ENCODE measurements at places on chromosomes 12 and 14. TPM values are rescaled to one million over a fixed set of nuclear protein-coding genes. Genes with fewer than 3 reads are reported as not detected.

The ZDHHC22 gene
- total RNA-seq, result not detected

The PRORP gene
- total RNA-seq, result 50.4 TPM

The VDR gene
- total RNA-seq, result 0.60 TPM

The GRIN2B gene
- not detected for total RNA-seq

The CPSF6 gene
- 26.0 TPM for total RNA-seq

The CLMN gene
- 1.3 TPM for total RNA-seq

The GNG2 gene
- 11.3 TPM for total RNA-seq

The NUBPL gene
- 6.6 TPM for total RNA-seq

The CNPY2 gene
- total RNA-seq, result 107 TPM

The PTPRR gene
- 2.7 TPM for total RNA-seq

The CATSPERB gene
- total RNA-seq, result under 0.01 TPM

The IL22 gene
- total RNA-seq, result not detected

The SRGAP1 gene
- total RNA-seq, result 5.3 TPM

The AQP2 gene
- total RNA-seq, result not detected

The RAB15 gene
- 13.3 TPM for total RNA-seq

The BIN2 gene
- total RNA-seq, result not detected

The INHBC gene
- total RNA-seq, result not detected

The OR4K5 gene
- not detected for total RNA-seq

The PLEKHG7 gene
- total RNA-seq, result not detected

The PRIM1 gene
- 20.0 TPM for total RNA-seq

The LRP1 gene
- 0.40 TPM for total RNA-seq

The FOXA1 gene
- total RNA-seq, result 0.39 TPM

The GLIPR1L1 gene
- not detected for total RNA-seq

The B4GALNT1 gene
- not detected for total RNA-seq

The IPO4 gene
- total RNA-seq, result 67.6 TPM

The HOXC12 gene
- total RNA-seq, result not detected

The SERPINA10 gene
- not detected for total RNA-seq

The CNTN1 gene
- total RNA-seq, result not detected

The CPNE8 gene
- 16.4 TPM for total RNA-seq

The FAIM2 gene
- total RNA-seq, result not detected

The SYT1 gene
- total RNA-seq, result 6.2 TPM

The RNFT2 gene
- total RNA-seq, result 2.3 TPM
